ENCODE measurements at places on chromosomes 6 and 20.

DNA sequence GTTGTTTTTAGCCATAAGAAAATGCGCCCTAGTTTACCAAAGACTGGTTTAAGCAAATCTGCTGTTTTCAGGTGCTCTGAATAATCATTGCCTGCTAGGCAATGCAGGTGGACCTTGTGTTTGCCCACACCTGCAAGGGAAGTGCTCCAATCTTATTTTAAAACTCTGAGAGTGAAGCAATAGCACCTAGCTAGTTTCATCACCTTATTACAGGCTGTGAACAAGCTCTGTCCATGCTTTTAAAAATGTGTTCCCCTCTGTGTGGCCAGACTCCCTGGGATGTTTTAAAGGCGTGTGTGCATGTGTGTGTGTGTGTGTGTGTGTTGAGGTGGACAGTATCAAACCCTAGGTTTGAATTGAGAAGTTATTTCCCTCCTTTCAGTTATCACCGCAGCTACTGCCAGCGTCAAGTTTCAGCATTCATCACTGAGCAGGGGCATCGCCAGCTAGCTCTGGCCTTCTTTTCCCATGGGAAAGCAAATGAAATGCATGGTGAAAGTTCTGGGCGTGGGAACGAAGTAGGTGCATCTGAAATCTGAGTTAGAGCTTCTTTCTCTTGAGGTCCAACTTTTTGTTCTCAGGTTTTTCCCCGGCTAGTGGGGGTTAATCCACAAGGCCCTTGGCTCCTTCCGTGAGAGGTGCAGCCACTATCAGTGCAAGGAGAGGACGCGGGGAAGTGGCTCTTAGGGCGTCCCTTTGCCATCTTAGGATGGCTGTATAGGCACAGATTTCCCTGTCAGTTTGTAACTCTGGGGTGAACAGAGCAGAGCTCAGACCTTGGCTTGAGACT, 30.8 kb downstream of the DUSP22 start:
- no peak for DNase-seq

GRCh38 chr6:113015249-113015648, 668.1 kb downstream of the RFPL4B start:
- no peak for DNase-seq

GRCh38 chr20:32828029-32828680, 8.4 kb downstream of the MAPRE1 start:
- DNase-seq, result no peak

DNA sequence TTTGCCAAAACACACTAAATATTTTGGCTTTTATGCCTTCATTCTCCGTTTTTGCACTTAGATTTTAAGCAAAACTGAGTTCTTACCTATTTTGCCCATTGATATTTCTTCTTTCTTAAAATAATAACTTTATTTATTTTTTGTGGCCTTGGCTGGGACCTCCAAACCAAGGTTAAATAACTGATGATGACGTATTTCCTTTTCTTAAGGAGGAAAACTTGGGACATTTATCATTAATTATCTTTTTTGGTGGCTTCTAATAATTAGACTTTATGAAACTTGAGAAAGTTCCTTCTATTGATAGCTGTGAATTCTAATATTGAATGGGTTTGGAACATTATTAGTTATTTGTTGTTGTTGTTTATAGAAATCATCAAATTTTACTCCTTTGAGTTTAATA, 154.5 kb downstream of the ADGB start:
- no peak for DNase-seq

- peak; percentile 59 for DNase-seq
Measured at GRCh38 chr6:30219244-30219643, 6.0 kb upstream of the TRIM26 start.

DNA sequence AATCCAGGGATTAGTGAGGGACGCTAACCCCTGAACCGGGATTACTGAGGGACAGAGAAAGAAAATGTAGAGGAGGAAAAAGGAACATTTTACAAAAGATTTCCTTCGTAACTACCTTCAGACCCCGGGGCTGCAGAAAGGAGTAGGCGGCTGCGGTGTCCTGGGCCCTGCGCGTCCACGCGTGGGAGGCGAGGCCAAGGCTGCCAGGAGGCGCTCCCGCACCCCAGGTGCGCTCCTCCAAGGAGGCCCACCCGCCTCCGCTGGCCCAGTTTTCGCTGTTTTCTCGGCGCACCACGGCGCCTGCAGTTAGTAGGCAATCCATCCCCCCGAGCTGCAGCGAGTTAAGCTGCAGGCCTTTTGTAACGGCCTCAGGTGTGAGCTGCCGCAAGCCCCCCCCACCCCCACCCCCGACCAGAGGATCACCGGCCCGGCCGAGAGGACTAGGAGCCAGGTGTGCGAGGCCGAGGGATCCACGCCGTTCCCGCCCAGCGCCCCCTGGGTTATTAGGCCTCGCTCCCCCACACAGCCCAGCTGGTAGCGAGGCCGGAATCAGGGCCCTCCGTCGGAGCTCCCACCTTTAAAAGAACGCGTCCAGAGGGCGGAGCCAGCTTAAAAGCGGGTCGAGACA, 380.3 kb upstream of the ARID1B start:
- DNase-seq, result peak; percentile 41

DNA sequence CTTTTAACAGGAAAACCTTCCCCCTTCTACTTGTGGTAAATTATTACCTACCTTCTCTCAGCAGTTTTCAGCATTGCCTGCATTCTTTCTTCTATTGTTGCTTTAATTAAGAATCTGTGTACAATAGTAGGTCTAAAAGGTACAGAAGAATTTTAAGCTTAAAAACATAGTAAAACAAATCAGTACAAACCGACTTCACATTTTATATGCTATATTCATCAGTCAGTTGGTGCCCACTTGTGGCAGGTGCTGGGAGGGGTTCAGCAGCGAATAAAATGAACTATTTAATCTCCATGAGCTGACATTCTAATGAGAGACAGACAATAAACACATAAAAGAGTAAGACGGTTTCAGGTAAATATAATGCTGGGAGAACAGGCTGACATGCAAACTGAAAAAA, 73.4 kb upstream of the FBXO30 start:
- no peak for DNase-seq

- peak; percentile 29 for DNase-seq
Measured at GRCh38 chr6:14380901-14381828, 263.6 kb downstream of the CD83 start.

- peak; percentile 45 for DNase-seq
Measured at GRCh38 chr6:153511896-153512496, 380.9 kb upstream of the RGS17 start.

GRCh38 chr6:157514659-157515496, 133.9 kb downstream of the ZDHHC14 start:
- no peak for DNase-seq

- DNase-seq, result no peak
Measured at GRCh38 chr6:47534063-47534462, 56.5 kb downstream of the CD2AP start.

DNA sequence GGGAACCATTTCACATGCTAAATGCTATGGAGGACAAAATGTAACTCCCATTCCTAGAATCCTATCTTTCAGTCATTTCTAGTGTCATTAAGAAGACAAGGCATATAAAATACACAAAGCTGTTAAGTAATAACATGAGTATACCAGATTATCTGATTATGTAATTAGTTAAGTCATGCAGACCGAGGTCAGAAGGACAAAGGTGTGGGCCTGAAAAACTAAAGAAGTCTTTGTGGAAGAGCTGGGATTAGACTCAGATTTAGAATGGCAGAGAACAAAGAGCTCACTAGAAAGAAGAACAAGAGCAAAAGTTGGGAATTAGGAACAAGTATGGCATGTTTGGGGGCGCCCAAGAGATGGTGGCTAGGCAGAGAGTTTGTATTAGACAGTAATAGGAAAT, 37.0 kb downstream of the EFHC1 start:
- DNase-seq, result no peak

- DNase-seq, result no peak
Measured at GRCh38 chr6:144749263-144749662, 464.1 kb downstream of the UTRN start.

GRCh38 chr6:80618953-80619352, 512.5 kb downstream of the BCKDHB start:
- no peak for DNase-seq

DNA sequence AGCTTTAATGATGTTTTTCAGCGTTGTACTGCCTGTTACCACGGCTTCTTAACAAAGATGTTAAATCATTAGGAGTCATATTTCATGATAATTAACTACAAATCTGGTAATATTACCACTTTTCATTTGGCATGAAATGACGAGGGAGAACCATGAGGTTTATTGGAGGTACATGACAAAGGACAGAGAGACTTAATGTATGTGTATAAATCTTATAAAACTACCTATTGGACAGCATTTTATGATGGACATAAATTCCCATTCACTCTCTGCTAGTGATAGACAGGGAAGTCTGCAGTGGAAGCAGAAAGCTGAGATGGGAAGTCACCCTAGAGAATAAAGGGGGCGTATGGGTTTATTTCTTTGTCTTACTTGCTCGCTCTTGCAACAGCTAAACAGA, 949.9 kb upstream of the FLRT3 start:
- no peak for DNase-seq

- DNase-seq, result peak; percentile 24
Measured at GRCh38 chr6:152401978-152402377, 235.2 kb downstream of the SYNE1 start.

DNA sequence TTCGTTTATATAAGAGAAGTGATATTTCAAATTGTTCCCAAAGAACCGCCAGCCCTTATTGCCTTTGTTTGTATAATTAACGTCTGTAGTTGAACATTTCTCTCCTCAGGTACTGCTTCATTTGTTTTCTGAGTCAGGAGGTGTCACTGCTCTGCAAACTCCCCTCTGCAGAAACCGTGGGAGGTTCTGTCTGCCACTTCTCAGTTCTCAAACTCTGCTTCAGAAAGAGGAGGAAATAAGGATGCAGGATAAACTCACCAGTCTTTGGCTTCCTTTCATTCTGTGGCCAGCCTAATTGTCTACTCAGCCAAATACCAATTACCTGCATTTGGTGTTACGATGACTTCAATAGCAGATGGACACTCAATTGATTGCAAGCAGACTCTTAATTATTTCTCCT, 149.8 kb downstream of the PAK5 start:
- DNase-seq, result no peak

GRCh38 chr6:42210551-42210950, 7.1 kb downstream of the MRPS10 start:
- no peak for DNase-seq

- DNase-seq, result peak; percentile 65
Measured at GRCh38 chr6:158026054-158026900, 44.6 kb downstream of the SYNJ2 start.

DNA sequence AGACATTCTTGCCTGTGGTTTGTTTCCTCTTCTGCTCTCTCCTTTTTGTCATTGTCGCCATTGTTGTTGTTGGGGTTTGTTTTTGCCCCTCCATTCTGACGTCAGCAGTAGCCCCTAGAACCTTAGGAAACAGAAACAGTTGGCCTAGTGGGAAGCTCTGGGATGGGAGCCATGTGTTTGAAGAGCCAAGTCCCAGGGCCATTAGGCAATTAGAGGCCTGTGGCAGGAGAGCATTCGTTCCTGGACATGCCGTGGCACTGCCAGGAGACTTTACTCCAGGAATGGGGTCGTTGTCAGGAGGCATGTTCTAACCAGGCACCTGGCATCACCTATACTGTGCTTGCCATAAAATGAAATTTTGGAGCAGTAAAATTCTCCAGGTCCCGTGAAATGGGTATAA, 39.7 kb downstream of the PPARD start:
- no peak for DNase-seq

DNA sequence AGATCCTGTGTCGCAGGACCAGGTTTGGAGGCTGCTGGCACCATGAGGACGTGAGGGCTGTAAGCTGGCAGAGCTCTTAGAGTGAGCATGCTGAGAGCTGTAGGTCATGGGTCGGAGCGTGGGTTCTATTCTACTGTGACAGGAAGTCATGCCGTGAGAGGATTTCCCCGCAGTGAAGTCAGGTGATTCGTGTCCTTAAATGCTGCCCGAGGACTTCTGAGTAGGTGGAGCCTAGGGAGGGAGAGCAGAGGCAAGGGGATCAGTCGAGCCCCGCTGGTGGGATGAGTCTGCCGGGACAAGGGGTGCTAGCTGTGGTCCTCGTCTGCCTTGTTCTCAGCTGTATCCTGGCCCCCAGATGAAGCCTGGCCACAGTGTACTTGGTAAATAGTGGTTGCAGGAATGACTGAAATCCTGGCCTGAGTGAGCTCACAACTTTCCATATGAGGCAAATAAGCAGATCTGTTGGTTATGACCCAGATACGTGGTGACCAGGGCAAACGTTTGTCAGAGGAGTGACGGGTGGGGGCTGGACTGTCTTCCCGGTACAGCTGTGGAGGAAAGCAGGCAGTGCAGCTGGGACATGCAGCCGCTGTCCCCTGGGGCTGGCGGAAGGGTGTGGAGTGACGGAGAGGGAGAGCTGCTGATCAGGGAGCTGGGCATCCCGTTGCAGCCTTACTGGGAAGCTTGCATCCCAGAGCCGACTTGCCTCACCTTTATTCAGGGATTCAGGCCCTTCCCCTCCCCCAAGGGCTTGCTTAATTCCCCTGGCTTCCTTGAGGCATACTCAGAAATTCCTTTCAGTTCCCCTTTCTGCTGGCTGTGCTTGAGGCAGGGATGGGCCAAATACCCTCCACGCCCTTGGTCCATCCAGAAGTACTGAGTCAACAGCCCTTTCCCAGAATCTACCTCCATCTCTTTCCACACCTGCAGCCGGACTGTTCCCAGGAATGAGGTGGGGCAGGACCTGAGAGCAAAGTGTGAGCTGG, 250.9 kb upstream of the RREB1 start:
- DNase-seq, result peak; percentile 52

GRCh38 chr20:63709149-63709527, 1.3 kb downstream of the ZGPAT start:
- DNase-seq, result no peak

DNA sequence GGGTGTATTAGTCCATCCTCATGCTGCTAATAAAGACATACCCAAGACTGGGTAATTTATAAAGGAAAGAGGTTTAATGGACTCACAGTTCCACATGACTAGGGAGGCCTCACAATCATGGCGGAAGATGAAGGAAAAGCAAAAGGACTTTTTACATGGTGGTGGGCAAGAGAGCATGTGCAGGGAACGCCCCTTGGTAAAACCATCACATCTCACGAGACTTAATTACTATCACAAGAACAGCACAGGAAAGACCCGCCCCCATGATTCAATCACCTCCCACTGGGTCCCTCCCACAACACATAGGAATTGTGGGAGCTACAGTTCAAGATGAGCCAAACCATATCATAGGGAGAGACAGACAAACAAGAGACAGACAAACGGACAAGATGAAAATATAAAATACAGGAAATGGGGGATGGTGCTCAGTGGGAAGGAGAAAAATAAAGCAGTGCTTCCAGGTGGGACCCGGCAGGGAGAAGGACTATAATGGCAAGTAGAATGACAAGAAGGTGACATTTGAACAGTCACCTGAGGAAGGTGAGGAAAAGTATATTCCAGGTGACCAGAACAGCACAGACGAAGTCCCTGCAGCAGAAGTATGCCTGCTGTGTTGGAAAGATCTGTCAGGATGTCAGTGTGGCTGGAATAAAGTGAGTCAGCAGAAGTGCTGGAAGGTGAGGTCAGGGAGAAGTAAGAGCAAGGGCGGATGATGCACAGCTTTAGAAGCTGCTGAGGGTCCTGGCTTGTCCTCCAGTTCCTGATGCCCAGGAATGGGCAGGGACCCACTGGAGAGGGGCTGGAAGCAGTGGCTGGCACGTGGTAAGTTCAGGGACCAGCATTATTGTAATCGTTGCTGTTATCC, 61.1 kb downstream of the SLC2A10 start:
- no peak for DNase-seq

All from iPS-NIHi11 (cell line).